ENCODE measurements at places on chromosomes 16 and 17.
A peak's percentile ranks its signal among the peaks of the same experiment; 100 is the strongest.

DNA sequence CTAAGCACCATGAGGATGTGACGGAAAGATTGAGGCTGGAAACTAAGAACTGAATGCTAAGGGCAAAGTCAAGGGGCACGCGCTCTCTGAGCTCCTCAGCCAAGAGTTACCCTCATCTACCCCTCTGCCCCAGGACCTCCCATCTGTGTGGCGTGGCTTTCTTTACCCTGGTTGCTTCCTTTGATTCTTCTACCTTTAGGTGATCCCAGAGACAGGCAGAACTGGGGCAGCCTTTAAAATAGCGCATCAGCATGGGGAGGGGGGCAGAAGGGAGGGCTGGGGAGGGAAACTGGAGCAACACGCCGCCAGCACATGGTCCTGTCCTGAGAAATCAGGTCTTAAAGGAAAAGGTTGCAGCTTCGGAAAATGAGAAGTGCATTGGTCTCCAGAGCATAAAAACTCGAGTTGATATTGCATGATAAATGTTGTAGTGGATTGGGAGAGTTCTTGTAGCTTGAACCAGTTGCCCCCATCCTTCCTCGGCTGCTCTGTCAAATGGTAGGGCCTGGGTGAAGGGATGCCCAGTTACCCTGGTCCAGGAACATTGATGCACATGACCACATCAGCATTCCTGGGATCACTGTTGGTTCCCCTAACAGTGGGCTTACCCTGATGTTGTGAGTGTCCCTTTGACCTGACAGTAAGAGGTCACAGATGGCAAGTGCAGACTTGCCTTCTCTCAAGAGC, 29.7 kb downstream of the LDHD start:
- no peak for DNase-seq

GRCh38 chr16:68731637-68732036, 5.5 kb upstream of the CDH1 start:
- DNase-seq, result no peak

GRCh38 chr17:56158915-56159825, 5.9 kb downstream of the ANKFN1 start:
- peak; percentile 43 for DNase-seq

GRCh38 chr17:46853896-46854444, 2.6 kb downstream of the WNT9B start:
- no peak for DNase-seq

DNA sequence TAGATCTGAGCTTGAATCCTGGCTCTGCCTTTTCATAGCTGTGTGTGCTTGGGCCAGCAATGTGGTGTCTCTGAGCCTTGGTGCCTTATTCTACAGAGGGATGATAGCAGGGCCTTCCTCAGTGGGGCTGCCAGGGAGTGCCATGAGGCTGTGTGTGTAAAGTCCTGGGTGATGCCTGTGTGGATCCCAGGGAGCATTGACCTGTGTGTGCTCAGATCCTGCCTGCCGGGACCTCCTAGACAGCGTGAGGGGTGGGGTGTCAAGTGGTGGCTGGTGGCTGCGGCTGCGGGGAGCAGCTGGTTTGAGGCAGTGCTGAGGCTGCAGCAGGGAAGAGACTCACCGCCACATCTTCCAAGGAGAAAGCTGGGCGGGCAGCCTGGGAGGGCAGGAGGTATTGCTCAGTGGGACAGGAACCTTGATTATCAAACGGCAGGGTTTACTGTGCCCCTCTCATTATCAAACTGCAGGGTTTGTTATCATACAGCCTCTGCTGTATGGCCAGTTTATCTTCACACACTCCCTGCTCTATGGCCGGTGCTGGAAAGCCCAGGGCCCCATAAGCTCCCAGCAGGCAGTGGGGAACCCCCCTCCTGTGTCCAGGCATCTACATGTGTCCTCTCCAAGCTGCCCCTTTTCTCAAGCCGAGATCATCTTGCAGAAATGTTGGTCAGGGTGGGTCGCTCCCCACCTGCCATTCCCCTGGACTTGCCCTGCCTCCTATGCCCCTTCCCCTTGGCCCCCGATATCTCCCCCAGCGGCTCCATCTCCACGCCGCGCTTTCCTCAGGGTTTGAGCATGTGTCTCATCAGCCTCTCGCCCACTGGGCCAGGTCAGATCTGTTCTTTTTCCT, 3.1 kb upstream of the ADCY7 start:
- no peak for DNase-seq
